GOT3 (cell line): ENCODE measurements at places on chromosomes 3 and 15.

DNA sequence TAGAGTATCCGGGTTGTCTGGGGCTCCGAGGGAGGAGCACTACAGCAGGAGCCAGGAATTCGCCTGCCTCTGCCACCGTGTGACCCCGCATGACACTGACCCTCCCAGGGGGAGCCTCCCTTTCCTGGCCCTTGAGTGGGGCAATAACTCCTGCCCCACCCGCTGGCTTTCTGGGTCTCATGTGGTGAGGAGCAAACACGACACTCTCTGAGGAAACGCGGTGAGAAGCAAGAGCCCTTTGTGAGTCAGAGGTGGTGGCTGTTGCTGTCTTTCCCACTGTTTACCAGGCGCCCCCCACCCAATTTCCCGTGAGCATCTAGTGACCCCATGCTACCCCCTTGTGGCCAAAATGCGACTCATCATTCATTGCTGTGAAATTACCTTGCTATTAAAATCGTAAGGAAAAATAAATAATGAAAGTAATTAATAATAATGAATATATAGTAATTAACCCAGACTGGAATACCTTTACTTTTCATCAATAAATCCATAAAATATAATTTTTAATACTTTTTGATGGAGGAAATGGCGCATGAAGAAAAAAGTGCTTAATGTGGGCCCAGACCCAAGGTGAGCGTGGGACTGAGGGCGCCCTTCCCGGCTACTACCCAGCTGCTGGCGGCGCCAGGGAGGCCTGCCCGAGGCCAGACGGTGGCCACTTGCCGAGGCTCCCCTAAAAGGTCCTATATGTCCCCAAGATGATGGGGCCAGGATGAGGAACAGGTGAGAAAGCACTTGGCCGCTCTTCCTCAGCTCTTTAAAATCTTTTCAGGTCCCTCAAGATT is 29.3 kb downstream of the CCNL1 start:
- no peak for DNase-seq

DNA sequence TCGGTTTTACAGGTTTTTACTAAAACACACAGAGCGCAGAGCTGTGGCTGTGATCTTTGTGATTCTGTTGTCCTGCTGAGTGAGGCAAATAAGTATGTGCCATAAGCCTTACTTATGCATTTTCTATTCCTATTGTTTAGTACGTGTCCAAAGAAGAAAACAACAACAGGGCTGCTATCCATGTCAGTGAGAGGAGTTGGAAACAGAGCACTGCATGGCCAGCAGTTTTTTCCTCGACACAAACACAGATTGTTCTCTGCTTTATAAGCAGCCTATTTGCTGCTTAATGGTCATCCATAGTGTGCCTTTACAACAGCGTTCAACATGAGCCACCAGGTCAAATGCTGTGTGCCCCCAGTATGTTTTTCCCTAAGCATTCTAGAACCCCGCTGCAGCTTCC is 79.8 kb downstream of the SHQ1 start:
- no peak for DNase-seq

DNA sequence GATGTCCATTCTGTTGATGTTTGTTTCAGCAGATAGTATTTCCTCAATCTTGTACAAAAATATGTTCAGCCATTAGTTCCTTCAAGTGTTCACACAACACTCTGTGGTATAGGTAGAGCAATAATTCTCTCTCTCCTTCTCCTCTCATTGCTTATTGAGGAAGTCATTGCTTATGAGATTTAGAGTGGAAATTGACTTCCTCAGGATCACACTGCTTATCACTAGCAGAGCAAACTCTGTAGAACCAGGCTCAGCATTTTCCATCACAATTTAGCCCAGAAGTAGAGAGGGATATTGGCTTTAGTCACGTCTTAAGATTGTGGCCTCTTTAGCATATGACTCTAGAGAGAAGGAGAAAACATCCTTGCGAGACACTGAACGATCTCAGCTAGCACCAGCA is 31.2 kb downstream of the RAB11A start:
- DNase-seq = no peak

GRCh38 chr3:140166861-140167599 is 232.0 kb downstream of the CLSTN2 start:
- no peak for DNase-seq

DNA sequence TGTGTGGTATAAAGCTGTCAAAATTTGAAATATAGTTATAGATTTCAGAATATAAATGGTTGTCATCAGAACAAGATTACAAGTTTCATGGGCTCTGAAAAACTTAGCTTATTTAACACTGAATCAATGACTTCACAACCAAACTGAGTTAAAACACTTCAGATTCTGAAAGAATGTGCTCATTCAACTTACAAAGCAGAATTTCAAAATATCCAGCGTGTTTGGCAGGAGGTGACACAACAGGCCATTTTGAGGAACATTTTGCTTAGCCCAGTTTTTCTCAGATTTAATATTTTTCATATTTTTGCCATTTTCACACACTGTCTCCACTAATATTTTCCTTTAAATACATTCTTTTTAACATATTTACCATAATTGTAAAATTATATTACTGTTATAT is 781.1 kb downstream of the TUSC7 start:
- DNase-seq = no peak
